ENCODE measurements at places on chromosomes 3 and 15.

GRCh38 chr15:33119273-33119672 is 75.2 kb downstream of the FMN1 start:
- no peak for DNase-seq

DNA sequence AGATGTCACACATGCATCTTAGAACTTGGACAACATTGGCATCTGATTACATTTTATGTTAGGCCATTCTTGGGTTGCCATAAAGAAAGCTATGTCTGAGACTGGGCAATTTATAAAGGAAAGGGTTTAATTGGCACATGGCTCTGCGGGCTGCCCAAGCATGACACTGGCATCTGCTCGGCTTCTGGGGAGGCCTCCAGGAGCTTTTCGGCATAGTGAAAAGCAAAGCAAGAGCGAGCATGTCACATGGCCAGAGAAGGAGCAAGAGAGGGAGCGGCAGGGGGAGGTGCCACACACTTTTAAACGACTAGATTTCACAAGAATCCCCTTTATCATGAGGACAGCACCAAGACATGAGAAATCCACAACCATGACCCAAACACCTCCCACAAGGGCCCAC is 11.3 kb downstream of the RYR3 start:
- DNase-seq = no peak

GRCh38 chr15:42060797-42061196 is 33.6 kb downstream of the PLA2G4D start:
- DNase-seq = no peak

DNA sequence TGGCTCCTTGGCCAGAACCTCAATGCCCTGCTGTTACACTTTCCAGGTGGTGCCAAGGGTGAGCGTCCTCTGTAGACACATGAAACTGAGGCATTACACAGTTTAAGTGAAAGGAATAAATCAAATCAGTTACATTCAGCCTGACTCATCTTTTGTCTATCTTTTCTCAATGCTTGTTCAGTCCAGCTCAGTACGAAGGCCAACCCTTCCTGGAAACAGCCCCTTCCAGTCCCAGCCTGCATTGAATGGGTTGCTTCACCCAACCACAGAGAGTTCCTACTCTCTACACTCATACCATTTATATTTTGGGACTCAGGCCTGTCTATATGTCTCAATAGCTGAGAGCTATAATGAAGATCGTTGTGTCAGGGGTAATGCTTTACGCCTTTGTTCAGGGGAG is 363.6 kb downstream of the RORA start:
- no peak for DNase-seq

GRCh38 chr3:121981473-121981872 is 40.6 kb downstream of the ILDR1 start:
- peak; percentile 26 for DNase-seq

GRCh38 chr3:127726894-127727293 is 54.1 kb downstream of the ABTB1 start:
- no peak for DNase-seq

GRCh38 chr3:112619295-112619694 is 21.6 kb downstream of the CCDC80 start:
- no peak for DNase-seq

- no peak for DNase-seq
These were observed 518.9 kb downstream of the NR2F2 start for GRCh38 chr15:96849271-96849900.

DNA sequence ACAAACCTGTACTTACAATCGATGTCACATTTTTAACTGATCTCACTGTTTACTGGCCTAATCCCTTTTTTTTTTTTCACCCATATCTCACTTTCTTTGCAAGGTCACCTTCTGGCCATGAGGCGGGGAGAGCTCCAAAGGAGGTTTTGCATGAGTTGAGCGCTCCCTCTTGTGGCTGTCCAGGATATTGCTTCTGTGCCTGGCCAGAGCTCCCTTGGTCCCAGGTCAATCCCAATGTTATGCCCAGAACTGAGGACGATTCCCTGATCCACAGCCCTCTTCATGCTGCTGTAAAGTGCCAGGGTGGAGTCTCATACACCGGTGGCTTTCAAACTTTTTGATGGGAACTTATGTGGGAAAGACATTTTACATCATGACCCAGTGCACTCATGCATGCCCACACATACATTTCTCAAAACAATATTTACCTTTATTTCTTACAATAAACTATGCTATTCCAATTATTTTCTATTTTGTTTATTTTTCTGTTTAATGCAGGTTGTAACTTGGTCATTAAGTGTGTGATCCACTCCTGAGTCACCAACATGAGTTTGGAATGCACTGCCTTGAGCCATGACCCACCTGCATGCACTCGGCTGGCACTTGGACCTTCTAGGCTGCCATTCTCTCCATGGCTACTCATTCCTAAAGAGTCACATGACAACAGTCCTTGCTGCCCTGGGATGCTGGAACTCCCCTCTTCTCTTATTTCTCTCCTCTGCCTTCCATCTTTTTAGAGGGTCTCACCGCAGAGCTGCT is 9.6 kb upstream of the SST start:
- peak; percentile 79 for DNase-seq

- no peak for DNase-seq
These were observed 204.3 kb downstream of the TBL1XR1 start for GRCh38 chr3:176992978-176993377.

- DNase-seq = no peak
These were observed 1389.8 kb upstream of the ALCAM start for GRCh38 chr3:103976931-103977339.

DNA sequence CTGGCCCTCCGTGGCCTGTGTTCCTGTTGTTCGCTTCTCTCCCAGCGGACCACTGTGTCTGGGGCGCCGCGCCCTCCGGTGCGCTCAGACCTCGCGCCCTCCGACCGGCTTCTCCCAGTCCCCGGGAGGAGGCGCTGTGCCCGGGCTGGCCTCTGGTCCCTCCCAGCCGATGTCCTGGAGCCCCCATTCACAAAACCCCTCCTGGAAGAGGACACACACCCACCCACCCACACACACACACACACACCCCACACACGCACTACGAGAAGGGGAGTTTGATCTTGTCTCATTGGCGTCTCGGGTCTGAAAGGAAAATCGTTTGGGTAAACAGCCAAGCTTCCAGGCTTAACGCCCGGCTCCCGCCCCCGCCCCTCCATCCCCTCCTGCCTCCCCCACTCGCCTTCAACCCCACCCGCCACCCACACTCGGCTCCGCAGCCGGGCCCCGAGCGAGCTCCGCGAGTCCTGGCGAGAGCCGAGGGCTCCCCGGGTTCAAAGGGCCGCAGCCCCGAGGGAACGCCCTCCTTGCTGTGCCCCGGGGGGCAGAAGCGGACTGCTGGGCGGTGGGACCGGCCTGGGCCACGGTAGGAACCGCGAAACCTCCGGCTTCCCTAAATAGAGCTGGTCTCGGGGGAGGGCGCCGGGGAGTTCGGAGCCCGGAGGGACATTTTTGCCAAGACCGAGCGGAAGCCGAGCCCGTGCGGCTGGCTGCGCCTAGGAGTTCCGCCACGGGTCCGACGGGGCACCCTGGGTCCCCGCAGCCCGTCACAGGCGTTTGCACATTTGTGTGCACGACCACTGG is 23.6 kb downstream of the NR2F2 start:
- DNase-seq = no peak
